ENCODE measurements at places on chromosomes 1 and 21.

GRCh38 chr21:17813353-17813752, 5.8 kb downstream of the C21orf91 start:
- no peak for DNase-seq

GRCh38 chr1:223456747-223457146, 63.5 kb downstream of the CCDC185 start:
- DNase-seq: no peak

DNA sequence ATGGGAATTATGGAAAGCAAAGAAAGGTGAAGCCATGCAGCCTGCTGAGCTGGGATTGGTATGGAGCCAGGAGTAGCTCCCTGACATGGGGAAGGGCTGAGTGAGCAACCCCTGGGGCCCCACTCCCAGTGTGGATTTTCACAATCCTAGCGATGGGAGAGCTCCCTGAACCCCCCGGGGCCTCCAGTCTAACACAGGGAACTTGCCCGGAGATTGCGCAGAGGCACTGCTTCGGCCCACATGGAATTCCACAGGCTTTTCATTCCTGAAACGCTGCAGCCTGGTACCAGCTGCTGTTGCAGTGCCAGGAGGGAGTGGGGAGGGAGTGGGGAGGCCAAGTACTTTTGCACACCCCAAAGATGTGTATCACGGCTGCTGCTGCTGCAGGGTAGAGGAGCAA, 110.4 kb upstream of the C21orf91 start:
- no peak for DNase-seq

GRCh38 chr1:184596950-184597645, 157.6 kb downstream of the EDEM3 start:
- no peak for DNase-seq

DNA sequence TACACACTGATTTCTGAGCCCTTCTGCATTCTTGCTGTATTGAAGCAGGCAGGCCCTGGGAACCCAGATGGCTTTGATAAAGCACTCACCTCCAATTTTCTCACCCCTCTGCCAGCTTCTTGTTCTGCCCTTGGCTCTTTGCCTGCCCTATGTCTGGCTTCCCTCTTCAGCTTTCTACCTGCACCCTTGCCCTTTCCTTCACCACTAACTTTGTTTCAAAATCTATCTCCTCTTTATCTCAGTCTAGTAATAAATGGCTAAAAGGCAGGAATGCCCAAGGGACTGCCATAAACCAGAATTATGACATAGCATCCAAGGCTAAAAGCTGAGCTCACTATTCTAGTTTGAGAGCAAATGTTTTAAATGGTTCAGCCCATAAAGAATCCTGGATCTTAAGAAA, 178.7 kb downstream of the TNR start:
- no peak for DNase-seq

- DNase-seq: no peak
Measured at GRCh38 chr1:208691012-208691411, 446.8 kb upstream of the PLXNA2 start.

GRCh38 chr1:154784416-154784815, 85.7 kb downstream of the KCNN3 start:
- DNase-seq: no peak

- no peak for DNase-seq
Measured at GRCh38 chr1:31579374-31579773, 3.1 kb downstream of the TINAGL1 start.

DNA sequence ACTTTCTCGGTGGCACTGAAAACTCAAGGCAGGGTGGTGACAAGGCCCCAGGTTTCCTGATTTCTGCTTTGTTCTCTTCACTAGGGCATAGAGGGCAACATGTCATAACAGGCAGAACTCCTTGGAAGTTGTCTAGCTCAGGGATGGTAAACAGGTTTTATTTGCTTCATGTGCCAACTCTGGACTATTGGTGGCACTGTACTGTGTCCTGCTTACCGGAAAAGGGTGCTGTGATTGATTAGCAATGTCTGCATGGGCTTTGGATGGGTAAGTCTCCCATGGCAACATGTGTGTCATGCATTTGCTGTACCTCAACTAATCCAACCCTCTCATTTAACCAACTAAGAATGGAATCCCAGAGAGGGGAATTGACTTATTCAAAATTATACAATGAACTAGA, 70.7 kb upstream of the USP24 start:
- no peak for DNase-seq

- DNase-seq: no peak
Measured at GRCh38 chr1:116492358-116492811, 78.4 kb downstream of the CD58 start.

- no peak for DNase-seq
Measured at GRCh38 chr1:67723620-67724019, 38.6 kb downstream of the GADD45A start.

DNA sequence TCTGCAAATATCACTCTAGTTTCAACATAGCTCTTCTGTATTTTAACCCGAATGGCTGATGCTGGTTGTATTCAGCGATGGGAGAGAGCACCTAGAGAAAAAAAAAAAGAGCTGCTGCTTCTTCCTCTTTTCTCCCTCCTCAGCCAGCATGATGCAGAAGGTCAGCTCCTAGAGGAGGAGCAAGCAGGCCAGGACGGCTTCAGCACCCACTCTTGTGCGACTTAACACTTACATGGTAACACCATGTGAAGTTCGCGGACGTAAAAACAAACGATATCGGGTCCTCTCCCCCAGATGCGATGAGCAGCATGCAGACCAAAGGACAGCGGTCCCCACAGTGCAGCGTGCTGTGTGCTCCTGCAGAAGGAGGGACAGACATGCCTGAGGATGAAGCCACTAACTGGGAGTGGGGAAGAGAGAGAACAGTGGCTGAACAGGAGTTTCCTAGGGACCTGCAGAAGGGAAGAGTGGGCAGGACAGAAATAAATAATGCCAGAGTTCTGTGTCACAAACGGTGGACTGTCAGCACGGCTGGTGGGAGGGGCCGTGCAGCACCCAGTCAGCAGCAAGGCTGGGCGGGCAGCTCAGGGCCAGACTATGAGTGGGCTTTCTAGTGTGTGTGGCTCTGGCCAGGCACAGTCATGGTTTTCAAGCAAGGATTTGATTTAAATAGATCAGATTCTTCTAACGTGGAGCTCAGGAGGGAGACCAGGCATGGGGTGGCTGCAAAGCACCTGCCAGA, 11.4 kb upstream of the B3GALT5 start:
- no peak for DNase-seq

DNA sequence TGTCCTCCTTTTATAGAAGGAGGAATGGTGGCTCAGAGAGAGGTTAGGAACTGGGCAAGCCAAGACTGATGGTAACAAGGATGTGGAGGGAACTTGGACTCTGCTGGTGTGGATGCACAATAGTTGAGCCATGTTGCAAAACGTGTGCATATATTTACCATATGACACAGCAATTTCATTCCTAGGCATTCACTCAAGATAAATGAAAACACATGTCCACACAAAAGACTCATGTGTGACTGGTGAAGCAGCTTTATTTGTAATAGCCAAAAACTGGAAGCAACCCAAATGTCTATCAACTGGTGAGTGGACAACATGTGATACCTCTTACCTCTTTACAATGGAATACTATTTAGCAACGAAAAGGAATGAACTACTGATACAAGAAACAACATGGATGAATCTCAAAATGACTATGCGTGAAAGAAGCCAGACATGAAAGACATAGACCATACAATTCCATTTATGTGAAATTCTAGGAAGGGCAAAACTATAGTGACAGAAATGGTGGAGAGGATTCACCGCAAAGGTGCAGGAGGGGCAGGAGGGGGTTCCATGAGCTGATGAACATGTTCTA, 36.2 kb downstream of the CAMK2N1 start:
- DNase-seq: no peak

DNA sequence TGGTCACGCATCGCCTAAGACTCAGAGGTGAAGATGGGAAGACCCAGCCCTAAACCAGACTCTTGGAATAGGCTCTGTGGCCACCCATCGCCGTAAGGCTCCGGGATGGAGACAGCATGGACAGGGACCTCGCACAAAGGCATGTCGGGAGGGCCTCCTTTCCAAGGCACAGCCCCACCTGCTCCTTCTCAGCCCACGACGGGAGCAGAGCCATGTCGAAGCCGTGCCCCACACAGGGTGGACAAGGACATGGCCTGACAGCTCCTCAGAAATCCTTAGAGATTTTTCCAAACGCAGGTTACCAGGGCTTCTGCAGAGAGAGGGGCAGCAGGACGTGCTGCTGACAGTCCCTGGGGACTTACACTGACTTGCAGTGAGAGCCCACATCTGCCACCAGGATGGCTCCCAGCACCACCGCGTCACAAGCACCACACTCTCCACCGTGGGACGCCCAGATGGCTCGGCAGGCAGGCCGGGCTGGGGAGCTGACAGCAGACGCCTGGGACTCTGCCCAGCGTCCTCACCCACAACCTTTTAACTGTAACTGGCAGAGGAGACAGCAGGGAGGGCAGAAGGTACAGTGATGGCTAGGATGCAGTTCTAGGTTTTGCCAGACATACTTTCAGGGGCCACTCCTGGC, 12.0 kb downstream of the SSU72 start:
- DNase-seq: no peak

DNA sequence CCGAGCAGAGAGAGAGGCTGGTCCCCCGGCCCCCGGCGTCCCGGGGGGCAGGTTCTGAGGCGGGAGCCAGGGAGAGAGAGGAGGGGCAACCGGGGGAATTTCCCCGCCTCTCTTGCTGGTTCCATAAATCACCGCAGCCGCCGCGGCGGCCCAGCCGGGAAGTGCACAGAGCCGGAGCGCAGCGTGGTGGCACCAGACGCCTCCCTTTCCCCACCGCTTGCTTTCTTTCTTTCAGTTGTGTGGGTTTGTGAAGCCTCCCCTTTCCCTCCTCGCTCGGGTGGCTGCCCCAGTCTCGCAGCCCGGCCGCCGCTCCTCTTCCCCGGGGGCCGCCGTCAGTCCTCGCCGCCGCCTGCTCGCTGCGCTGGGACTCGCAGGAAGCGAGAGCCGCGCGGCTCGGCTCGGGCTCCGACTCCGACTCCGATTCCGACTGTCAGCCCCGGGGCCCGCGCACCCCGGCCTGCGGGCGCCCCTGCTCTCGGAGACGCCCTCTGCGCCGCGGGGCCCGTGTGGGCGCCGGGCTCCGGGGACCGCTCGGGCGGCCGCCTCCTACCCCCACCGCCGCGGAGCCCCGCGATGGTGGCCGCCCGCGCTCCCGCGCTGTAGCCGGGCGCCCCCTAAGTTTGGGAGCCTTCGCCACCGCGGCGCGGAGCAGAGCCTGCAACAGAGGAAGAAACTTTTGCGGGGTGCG, at the start of gene CACHD1:
Gene CACHD1 (plus strand): TSS at position 153 of the 688 bp plus-strand sequence. CDS start 616 bp downstream, outside the sequence.
- DNase-seq: peak; percentile 42

DNA sequence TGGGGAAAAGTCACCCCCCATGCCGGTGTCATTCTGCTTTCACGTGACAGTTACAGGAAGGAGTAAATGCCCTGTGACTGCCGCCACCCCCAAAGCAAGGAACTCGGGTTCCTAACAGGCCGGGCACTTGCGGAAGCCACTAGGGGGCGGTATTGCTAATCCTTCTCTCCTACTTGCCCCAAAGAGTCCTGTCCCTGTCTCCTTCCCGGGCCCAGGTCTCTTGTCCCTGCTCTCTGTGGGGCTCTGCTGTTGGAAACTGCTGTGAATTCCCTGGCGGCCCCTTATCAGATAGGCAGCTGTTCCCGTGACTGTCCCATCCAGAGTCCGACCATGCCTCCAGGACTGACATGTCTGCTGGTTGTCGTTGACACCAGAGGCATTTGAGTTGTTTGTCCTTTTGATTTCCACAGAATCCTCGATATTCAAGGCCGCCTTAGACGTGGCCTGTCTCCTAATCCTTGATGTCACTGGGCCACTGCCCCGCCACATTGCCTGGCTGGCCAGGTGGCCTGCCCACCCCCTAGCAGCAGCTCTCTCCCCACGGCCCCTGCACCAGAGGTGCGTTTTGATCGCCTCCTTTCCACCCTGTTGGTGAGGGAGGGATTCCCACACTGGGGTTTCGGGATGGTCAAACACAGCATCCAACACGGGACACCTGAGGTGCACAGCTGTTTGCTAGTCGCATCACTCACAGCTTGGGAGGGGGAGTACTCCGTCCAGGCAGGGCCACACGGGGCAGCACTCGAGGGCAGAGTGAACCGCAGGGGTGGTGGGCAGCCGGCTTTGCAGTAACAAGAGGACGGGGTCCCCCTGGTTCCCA, 37.3 kb downstream of the CHAF1B start:
- no peak for DNase-seq

Data from AG09309 (cell line).